ENCODE measurements at places on chromosomes 5 and 9.

DNA sequence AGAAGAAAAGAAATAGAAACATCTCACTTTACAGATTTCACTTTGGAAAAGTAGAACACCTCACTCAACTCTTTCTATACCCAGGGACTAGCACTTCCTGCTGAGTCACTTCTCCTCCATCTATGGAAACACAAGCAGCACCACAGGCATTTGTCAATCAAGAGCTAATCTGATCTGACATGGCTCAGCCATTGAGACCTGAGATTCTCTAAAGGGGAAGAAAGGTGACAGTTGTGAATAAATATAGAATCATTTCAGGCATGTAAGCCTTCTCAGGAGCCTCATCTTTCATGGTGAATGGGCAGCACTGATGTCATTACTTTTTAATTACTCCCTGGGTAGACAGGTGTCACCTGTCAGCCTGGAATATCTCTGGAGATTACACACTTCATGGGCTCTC, 559.8 kb downstream of the HINT1 start:
- no peak for DNase-seq

DNA sequence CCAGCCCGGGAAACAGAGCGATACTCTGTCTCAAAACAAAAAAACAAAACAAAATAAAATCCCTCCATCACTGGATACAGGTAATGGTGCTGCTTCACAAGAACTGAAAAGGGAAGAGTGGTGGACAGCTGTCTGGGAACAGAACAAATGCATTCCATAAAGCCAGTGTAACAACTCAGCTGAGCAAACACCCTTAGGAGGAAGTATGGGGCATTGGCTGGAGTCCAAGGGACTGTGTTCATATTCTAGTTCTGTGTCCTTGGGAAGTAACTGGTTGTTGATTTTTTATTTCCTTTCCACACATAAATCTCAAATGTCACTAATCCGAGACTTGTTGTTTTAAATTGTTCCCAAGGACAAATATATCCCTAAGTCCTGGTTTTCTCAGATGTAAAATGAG, 38.3 kb downstream of the HTR1A start:
- DNase-seq: no peak

GRCh38 chr9:15187589-15187988, 119.4 kb downstream of the TTC39B start:
- no peak for DNase-seq

DNA sequence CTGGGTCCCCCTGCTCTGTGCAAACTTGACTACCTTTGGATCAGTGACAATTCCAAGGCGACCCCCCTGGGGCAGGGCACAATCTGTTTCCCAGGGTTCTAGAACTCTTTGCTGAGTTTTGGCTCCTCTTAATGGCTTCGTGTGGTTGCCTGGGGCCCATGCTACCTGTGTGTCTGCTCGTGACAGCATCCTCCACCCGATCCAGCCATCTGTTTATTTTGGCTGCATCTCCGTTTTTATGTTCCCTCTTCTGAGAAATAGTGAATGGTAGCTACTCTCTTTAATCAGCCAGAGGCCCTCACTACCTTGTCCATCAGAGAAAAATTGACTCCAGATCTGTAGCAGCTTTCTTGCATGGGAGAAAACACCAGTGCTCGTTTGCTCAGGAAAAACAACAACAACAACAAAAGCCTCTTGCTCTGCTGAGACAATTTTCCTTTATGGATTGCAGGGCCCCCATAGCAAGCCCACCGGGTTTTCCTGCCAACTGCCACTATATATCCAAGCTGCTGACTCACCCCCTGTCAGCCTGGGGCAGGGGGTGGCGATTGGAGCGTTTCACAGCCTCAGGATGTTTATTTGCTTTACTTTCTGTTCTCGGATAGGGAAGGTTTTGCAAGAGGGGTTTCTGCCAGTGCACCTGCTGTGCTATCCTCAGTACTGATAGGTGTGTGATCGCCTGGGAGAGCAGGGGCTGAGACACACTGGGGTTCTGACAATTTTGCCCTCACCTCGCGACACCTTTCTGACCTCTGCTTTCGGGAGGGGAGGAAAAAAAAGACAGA, 607.8 kb downstream of the BNC2 start:
- DNase-seq: no peak

GRCh38 chr9:113563826-113564497, 100.4 kb downstream of the RGS3 start:
- DNase-seq: no peak

GRCh38 chr9:97831843-97832636, 21.0 kb upstream of the FOXE1 start:
- DNase-seq: no peak

- DNase-seq: no peak
Measured at GRCh38 chr5:94900006-94900505, 281.6 kb downstream of the SLF1 start.

DNA sequence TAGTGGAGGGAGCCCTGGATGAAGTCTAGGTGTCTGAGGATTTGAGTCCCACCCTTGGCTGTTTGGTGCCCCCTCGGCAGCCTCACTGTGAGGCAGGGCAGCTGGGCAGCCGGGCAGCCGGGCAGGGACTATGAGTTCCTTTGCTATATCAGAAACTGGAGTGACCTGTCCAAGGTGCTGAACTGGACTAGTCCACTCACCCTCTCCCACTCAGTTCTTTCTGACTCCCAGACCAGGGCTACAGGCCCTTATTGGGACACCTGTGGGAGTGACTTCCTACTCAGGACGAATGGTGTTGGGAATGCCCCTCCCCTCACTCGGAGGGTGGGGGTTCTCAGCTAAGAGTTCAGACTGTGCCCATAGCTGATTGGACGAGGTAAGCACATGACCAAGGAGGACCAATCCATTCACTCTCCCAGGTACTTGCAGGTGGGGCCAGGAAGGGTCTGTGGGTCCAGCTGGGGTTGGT, 34.1 kb upstream of the RAPGEF1 start:
- no peak for DNase-seq

GRCh38 chr9:136367296-136368145, 4.0 kb upstream of the DNLZ start:
- DNase-seq: no peak

- DNase-seq: no peak
Measured at GRCh38 chr5:171149333-171149732, 159.7 kb upstream of the TLX3 start.

DNA sequence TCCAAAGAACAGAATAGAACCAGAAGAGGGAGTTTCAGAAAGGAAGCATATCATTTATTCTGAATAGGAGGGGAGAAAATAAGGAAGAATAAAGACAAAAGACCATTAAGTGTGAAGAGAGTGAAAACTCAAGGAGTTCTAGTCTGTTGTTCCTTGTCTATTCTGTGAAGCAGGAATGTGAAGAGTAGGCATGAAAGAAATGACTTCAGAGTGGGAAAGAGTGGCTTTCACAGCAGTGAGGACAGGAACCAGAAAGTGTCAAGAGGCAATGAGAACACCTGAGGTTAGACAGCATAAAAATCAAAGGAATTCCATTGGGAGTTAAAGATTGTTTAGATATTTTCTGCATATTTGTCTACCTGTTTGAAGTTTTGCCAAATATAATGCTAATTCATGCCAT, 768.8 kb upstream of the GRAMD2B start:
- no peak for DNase-seq

GRCh38 chr5:5979761-5980537, 398.4 kb downstream of the MED10 start:
- no peak for DNase-seq

DNA sequence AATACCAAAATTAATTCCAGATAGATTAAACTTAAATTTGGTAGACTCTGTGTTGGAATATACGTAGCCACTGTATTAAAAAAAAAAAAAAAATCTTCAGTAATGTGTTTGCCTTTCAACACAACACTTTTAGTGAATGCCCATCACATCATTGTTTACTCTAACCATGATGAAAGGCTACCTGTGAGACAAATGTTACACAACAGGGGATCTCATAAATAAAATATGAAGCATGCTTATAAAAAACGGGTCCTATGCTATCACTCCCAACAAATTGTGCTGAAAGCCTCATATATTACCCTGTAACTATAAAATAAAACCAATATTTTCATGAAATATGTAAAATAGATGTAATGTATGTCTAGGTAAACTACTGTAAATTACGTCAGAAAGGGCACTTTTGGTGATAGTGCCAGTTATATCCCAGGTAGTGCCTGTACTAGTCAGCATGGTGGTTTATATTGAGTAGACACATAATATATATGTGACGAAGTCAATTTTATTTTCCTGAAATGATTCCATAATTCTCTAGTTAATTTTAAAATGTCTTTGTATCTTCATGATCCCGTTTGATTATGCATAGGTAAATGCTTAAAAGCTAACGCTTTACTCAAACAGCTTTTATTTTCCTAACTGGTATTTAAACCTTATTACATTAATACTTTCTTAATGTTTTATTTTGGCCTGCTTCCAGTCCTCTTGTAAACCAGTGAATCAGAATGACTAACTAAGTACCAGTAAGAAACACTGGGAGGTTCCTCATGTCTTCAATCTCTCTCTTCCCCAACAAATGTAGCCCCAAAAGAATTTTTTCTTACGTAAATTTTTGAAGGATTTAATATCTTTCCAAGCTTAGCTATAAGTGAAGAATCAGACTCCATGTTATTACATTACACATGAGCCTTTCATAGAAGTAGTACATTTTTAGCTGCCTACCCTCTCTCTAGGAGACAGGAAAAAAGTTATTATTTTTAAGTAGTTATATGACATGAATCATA, 420.3 kb downstream of the GABRG2 start:
- no peak for DNase-seq

GRCh38 chr9:15132091-15132490, 174.9 kb downstream of the TTC39B start:
- DNase-seq: no peak

GRCh38 chr9:103714992-103715391, 379.1 kb upstream of the SMC2 start:
- no peak for DNase-seq

DNA sequence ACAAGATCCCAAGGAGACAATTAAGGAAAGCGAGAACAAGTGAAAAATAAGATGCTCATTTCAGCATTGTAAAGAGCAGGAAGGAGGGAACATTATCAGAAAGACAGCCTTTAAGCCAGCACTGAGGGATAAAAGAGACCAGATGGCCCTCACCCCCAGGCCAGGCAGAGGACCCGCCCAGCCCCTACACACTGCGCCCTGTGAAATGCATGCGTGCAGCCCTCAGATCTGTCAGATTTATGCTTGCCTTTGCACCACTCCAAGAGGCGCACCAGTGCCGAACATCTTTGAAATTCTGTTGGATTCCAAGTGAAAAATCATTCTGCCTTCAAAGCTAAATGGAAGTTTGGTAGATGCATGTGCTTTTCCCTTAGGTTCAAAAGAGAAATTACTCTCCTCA, 378.0 kb downstream of the MLLT3 start:
- DNase-seq: no peak
